ENCODE measurements at places on chromosomes 7 and 10. TPM values are rescaled to one million over a fixed set of nuclear protein-coding genes. Genes with fewer than 3 reads are reported as not detected.

DNA sequence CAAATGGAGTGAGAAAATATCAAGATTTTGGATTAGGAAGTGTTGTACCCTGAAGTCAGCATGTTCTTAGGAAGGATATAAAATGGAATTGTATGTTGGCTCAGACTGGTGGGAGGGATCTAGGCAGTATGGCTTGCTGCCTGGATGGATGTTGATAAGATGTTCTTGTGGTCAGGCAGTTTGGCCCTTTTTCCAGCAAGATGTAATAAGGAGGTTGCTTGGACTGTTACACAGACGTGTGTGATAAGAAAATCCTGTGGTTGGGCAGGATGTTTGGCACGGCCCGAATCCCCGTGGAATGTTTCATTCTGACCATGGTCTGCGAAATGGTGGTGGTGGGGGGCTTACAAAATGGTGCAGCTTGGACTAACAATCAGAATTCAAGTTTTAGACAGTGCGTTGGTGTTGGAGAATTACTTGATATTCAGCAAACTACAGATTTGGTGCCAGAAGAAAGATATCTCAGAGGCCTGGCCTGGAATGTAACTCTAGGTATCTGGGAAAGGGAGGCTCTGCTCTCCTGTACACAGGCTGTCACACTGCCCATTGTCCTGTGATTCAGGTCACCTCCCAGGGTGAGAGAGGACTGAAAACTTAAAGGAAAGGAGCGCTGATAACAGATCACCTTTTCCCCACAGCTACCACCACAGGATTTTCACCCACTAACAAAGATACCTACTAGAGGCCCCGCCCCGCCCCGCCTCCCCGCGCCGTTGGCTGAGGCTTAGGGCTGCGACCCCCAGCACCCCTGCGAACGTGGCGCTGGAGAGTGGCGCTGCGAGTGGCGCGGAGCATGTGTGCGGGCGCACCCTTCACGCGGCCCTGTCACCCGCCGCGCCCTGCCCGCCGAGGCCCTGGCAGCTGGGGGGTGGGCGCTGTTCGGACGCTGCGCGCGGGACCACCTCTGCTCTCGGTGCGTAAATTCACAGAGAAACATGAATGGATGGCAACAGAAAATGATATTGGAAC, 19.3 kb upstream of the ZNF680 start:
- no peak overlapping the region for H3K27ac ChIP-seq
- H3K27me3 ChIP-seq, result no peaks in the 10 kb centered on the region
- DNase-seq, result no peak

- H3K36me3 ChIP-seq, result peaks cover 2% of the 10 kb centered on the region
- H3K4me1 ChIP-seq, result no peaks in the 10 kb centered on the region
- DNase-seq, result no peak
- no peak overlapping the region for H3K4me3 ChIP-seq
- H3K27ac ChIP-seq, result no peak overlapping the region
- H3K27me3 ChIP-seq, result peaks cover 13% of the 10 kb centered on the region
Observed at GRCh38 chr7:158576050-158576762, 11.4 kb downstream of the PTPRN2 start.

GRCh38 chr10:22005763-22006162, 2.2 kb upstream of the DNAJC1 start:
- no peak overlapping the region for H3K4me3 ChIP-seq
- no peak overlapping the region for H3K27ac ChIP-seq
- peaks cover 6% of the 10 kb centered on the region for H3K27me3 ChIP-seq
- peaks cover 4% of the 10 kb centered on the region for H3K36me3 ChIP-seq

DNA sequence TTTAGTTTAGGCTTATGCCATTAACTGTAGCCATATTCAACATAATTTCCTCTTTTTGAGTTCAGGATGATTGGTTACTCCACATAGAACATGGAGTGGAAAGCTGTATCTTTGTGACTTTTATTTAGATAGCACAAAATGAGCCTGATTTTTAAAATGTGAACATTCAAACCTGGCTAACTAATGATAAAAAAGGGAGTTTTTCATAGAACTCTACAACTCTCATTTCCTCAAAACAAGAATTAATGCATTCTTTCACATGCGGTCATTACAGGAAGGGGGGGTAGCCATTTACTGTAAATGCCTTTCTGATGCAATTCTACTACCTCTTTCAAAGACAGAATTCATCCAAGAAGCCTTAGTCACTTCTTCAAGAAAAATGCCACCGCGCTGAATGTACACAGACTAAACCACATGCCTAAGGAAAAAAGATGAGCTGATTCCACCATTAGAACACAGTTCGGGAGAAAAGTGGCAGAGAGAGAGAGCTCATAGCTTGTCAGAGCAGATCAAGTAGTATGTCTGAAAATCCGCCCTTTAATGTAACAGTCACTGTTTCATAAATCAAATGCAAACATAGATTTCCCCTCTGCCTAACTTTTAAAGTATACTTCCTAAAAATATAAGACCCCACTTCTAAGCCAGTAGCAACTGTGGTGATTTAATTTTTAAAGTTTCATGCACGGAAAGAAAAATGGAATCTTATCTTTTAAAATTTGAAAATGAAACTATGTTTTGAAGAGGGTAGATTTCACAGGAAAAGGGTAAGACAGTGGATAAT, 226.4 kb upstream of the KLF14 start:
- peaks cover 61% of the 10 kb centered on the region for H3K36me3 ChIP-seq
- peak; percentile 63 for DNase-seq
- peaks cover 6% of the 10 kb centered on the region for H3K27me3 ChIP-seq
- peaks cover 43% of the 10 kb centered on the region for H3K4me1 ChIP-seq
- H3K27ac ChIP-seq, result no peak overlapping the region
- peak overlapping the region; percentile 84 for H3K4me3 ChIP-seq

DNA sequence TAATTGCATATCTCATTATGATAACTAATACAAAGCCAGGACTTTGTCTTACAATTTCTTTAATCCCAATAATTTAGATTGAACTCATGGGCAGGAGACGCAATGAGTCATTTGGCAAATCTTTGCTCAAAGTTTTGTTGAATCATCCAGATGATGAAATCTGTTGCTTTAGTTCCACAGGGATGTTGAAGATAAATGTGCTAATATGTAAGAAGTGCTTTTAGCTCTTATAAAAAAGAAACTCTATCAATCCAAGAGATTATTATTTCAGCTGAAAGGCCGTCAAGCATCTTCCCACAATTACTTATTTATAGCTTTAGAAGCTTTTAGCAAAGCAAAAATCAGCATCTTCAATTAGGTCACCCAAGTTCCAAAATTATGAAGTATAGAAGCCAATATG, 36.8 kb upstream of the ANK3 start:
- no peak for DNase-seq
- H3K27ac ChIP-seq, result no peak overlapping the region
- H3K36me3 ChIP-seq, result no peaks in the 10 kb centered on the region
- H3K4me3 ChIP-seq, result no peak overlapping the region

DNA sequence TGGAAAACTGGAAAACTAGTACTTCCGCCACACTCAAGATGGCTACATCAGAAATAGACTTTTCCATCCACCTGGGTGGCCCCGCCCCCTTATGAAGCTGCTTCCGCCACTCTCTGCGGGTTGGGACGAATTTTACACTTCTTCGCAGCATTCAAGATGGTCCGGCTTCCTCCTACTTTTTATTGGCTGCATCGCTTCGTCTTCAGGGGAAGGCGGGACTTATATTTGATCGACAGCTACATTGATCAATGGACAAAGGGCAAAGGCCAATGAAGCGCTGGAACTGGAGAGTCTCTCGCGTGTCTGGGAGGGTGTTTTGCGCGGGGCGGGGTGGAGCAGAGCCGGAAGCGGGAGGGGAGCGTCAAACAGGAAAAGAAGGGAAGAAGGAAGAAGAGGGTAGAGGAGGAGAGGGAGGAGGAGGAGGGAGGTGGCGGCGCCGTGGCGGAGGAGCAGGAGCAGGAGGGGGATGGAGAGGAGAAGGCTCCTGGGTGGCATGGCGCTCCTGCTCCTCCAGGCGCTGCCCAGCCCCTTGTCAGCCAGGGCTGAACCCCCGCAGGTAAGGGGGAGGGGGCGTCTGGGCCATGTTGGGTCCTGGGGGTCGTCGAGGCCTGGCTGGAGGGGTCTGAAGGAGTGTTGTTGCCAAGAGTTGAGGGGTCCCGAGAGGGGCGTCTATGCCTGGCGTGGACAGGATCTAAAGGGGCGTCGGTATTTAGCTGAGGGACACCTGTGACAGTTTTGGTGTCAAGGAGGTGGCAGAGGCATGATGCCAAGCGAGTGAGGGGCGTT, at the start of gene WBP1L:
Gene WBP1L (plus strand): TSS at position 361 of the 786 bp plus-strand sequence. CDS start 106 bp downstream, at position 467.
- peak within 1 kb of the TSS; percentile 98 for H3K4me3 ChIP-seq
- DNase-seq, result peak; percentile 97
- peak within 1 kb of the TSS; percentile 67 for H3K27ac ChIP-seq
- peaks cover 41% of the 10 kb centered on the region for H3K4me1 ChIP-seq
- H3K27me3 ChIP-seq, result no peaks in the 10 kb centered on the region

- H3K27ac ChIP-seq, result no peak overlapping the region
- DNase-seq, result no peak
- no peak overlapping the region for H3K4me3 ChIP-seq
- H3K4me1 ChIP-seq, result peaks cover 7% of the 10 kb centered on the region
- H3K36me3 ChIP-seq, result no peaks in the 10 kb centered on the region
Observed at GRCh38 chr10:60385399-60385738, 4.3 kb downstream of the ANK3 start.

DNA sequence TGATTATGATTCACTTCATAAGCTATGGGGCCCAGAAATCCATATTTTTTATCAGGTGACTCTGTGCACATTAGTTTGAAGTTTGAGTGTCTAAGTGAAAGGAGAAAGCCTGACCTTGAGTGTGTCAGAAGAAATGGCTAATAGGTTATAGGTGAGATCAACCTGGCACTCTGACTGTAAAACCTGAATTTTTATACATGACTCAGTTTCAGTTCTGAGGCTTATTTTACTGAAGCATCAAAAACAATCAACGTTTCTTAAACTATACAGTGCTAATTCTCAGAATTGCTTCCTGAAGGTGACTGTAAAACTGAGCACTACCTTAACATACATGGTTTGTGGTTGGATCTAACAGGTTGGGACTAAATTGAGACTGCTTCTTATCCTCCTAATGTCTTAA, 159.4 kb upstream of the AHR start:
- no peaks in the 10 kb centered on the region for H3K27me3 ChIP-seq
- H3K27ac ChIP-seq, result peak overlapping the region; percentile 82
- peaks cover 70% of the 10 kb centered on the region for H3K4me1 ChIP-seq
- no peak for DNase-seq
- H3K4me3 ChIP-seq, result no peak overlapping the region
- H3K36me3 ChIP-seq, result no peaks in the 10 kb centered on the region

GRCh38 chr10:43395571-43396060, 13.4 kb downstream of the HNRNPF start:
- H3K36me3 ChIP-seq, result peaks cover 87% of the 10 kb centered on the region
- peak overlapping the region; percentile 100 for H3K27ac ChIP-seq
- H3K4me3 ChIP-seq, result peak overlapping the region; percentile 81
- no peaks in the 10 kb centered on the region for H3K27me3 ChIP-seq
- H3K4me1 ChIP-seq, result peaks cover 62% of the 10 kb centered on the region

DNA sequence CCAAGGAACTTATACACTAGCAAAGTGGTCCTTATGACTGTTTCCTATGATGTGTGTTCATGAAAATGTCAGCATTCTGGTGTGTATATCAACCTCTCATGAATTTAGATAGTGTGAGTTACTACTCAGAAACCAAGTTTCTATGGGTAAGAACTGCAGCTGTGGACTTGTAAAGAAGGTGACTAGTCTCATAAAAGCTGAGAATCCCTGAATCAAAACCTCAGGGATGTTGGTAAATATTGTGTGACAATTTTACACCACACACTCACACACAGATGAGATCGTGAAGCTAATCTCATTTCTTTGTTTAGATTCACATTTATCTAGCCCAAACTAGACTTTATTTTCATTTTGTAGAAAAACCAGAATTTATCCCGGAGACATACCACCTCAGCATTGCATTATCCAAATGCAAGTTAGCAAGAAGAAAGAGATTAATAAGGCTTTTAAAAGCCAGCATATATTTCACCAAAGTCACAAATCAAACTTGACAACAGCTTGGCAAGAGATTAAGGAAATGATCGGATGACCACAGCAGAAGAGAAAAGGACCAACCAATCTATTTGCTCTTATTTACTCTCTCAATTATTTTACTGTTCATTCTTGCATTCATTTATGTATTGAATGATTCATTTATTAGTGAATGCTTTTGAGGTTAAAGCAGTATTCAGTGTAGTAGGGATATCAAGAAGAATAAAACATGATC, 92.9 kb downstream of the PLXDC2 start:
- no peaks in the 10 kb centered on the region for H3K36me3 ChIP-seq
- no peaks in the 10 kb centered on the region for H3K4me1 ChIP-seq
- H3K27ac ChIP-seq, result no peak overlapping the region
- no peaks in the 10 kb centered on the region for H3K27me3 ChIP-seq

DNA sequence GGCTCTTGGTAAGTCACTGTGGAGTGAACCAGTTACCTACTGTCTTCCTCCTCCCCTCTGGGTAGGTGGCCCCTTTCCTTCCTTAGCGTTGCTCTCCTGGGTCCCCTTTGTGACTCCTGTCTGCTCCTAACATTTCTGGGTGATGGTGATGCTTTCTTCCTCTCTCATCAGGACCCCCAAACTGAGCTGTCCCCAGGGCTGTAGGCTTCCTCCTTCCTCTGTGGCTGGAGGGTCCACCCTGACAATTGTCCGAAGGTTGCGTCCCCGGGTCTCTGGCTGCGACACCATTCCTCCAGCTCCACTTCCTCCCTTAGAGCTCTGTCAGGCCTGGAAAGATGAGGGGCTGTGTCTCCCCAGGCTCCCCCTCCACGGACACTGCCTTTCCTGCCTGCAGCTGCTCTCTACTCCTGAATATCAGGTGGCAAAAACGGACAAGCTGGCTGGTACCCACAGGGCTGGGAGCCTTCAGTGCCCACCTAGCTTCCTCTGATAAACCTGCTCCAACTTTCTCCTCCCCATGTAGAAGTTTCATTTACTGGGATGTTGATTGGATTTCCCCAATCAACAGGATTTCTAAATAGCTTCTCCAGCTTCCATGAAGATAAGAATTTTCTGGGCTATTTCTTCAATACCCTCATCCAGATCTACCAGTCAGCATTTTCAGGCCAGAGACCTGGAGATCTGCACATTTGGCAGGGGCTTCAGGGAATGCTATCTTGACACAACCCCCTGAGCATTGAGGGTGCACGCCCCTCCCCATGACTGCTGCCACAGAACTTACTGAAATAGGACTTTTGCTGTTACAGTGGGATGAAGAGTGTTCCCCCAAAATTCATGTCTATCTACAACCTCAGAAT, 506.5 kb downstream of the TCERG1L start:
- no peak overlapping the region for H3K27ac ChIP-seq
- no peaks in the 10 kb centered on the region for H3K4me1 ChIP-seq
- DNase-seq, result no peak

- H3K27ac ChIP-seq, result no peak overlapping the region
- peak; percentile 44 for DNase-seq
- no peaks in the 10 kb centered on the region for H3K27me3 ChIP-seq
- H3K4me1 ChIP-seq, result peaks cover 12% of the 10 kb centered on the region
- no peak overlapping the region for H3K4me3 ChIP-seq
- H3K36me3 ChIP-seq, result no peaks in the 10 kb centered on the region
Observed at GRCh38 chr7:12674861-12675260, 12.6 kb upstream of the ARL4A start.

- peaks cover 16% of the 10 kb centered on the region for H3K36me3 ChIP-seq
- no peak overlapping the region for H3K4me3 ChIP-seq
- no peak for DNase-seq
Observed at GRCh38 chr10:5424751-5425150, 12.4 kb downstream of the NET1 start.

GRCh38 chr7:36806891-36807290, 82.6 kb upstream of the AOAH start:
- no peak for DNase-seq
- H3K27me3 ChIP-seq, result peaks cover 3% of the 10 kb centered on the region
- H3K4me1 ChIP-seq, result peaks cover 2% of the 10 kb centered on the region
- no peak overlapping the region for H3K4me3 ChIP-seq

GRCh38 chr10:17923728-17924127, 28.0 kb upstream of the SLC39A12 start:
- H3K36me3 ChIP-seq, result no peaks in the 10 kb centered on the region
- H3K4me3 ChIP-seq, result no peak overlapping the region
- H3K27me3 ChIP-seq, result no peaks in the 10 kb centered on the region
- H3K4me1 ChIP-seq, result no peaks in the 10 kb centered on the region
- no peak for DNase-seq

TRPV5 gene
- not detected for total RNA-seq

AKR1C1 gene
- total RNA-seq, result 0.12 TPM

KNDC1 gene
- total RNA-seq, result 0.17 TPM

PHKG1 gene
- total RNA-seq, result 3.0 TPM
